ENCODE measurements at places on chromosomes 6 and 20. TPM values are rescaled to one million over a fixed set of nuclear protein-coding genes. Genes with fewer than 3 reads are reported as not detected.

GRCh38 chr6:13141387-13141786 is 186.9 kb downstream of the TBC1D7 start:
- H3K4me1 ChIP-seq, result peaks cover 30% of the 10 kb centered on the region
- H3K27me3 ChIP-seq, result no peaks in the 10 kb centered on the region
- H3K27ac ChIP-seq, result no peak overlapping the region
- DNase-seq, result no peak

GRCh38 chr6:31385041-31385440 is 18.4 kb upstream of the MICA start:
- no peaks in the 10 kb centered on the region for H3K27me3 ChIP-seq
- H3K36me3 ChIP-seq, result no peaks in the 10 kb centered on the region
- no peak overlapping the region for H3K27ac ChIP-seq
- no peaks in the 10 kb centered on the region for H3K4me1 ChIP-seq
- no peak for DNase-seq
- H3K4me3 ChIP-seq, result no peak overlapping the region

GRCh38 chr6:167467282-167467681 is 142.4 kb downstream of the TTLL2 start:
- no peaks in the 10 kb centered on the region for H3K4me1 ChIP-seq
- no peaks in the 10 kb centered on the region for H3K36me3 ChIP-seq
- no peak overlapping the region for H3K27ac ChIP-seq

DNA sequence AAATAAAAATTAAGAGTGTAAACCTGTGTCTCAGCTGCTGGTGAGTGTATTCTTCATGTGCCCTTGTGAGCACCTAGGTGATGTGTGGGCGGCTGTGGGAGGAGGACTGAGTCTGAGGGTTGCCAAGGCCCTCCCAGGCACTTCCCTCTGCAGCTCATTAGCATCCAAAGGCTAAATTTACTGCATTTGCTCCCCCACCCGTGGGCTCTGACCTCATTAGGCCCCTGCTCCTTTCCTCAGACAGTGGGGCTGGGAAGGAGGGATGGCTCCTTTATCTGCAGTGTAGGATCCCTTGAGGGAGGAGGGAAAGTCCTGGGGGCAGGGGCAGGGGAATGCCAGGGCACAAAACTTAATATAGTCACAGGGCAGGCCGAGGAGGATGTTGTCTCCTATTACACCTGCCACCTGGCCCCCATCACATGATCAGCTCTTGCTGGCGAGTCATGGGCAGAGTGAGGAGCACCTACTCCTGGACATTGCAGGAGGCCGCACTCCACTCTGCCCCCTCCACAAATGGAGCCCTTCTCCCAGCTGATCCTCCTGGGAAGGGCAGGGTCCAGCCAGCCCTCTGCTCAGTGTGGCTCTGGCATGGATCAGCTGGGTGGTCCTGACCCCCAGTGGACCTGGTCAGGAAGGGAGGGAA is 133.2 kb downstream of the MRPL14 start:
- no peaks in the 10 kb centered on the region for H3K36me3 ChIP-seq
- no peaks in the 10 kb centered on the region for H3K27me3 ChIP-seq
- peaks cover 62% of the 10 kb centered on the region for H3K4me1 ChIP-seq
- peak; percentile 42 for DNase-seq
- no peak overlapping the region for H3K4me3 ChIP-seq

DNA sequence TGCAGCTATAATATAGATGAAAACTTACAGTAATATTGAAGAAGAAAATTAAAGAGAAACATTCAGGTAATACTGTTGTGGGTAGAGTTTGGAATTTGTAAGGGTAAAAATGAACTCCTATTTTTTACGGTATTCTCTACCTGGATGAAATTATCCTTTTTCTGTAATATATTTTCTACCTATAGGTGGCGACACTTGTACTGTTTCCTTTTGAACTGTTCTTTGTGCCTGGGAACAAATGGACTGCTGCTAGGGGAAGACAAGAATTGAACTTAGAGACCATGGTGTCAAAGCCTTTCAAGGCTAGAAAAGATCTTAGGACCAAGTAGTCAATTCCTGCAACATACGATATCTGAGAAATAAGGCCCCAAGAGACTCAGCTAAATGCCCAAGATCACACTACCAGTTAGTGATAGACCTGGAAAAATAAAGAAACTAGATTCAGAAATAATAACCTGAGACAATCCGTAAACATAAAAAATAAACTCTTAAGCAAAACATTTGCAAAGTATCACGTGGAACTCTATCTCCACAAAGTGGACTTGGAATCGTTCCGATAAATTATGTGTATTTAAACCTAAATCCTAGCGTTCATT is 383.8 kb downstream of the TFAP2A start:
- H3K27me3 ChIP-seq, result no peaks in the 10 kb centered on the region
- H3K36me3 ChIP-seq, result no peaks in the 10 kb centered on the region
- H3K4me3 ChIP-seq, result no peak overlapping the region
- DNase-seq, result no peak

DNA sequence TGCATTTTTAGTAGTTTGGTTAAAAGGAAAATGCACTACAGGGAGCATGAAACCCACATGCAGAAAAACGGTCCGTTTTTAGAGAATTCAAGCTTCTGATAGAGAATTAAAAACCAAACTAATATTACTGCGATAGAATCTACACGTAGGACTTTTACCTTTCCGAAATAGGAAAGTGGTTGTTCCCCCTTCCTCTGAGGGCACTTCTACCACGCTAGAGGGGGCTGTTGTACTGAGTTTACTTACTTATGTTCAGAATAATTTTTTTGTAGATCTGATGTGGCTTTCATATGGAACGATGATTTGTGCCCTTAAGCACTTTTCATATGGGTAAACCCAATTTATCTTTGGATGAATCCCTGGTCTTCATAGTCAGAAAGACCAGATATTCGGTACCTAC is 264.3 kb upstream of the PLN start:
- H3K27me3 ChIP-seq, result no peaks in the 10 kb centered on the region
- H3K27ac ChIP-seq, result no peak overlapping the region
- no peak overlapping the region for H3K4me3 ChIP-seq
- H3K36me3 ChIP-seq, result no peaks in the 10 kb centered on the region

DNA sequence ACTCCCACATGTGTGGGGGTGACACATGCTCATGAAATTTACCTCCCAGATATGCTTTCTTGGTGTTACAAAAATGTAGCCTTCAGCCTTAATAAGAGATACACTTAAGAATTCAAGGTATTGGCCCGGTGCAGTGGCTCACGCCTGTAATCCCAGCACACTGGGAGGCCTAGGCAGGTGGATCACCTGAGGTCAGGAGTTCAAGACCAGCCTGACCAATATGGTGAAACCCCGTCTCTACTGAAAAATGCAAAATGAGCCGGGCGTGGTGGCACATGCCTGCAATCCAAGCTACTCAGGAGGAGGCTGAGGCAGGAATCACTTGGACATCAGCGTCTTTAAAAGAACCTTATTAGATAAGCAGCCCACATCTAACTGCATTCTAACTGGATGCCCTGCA is 614.3 kb upstream of the CDH4 start:
- H3K27ac ChIP-seq, result no peak overlapping the region
- no peak for DNase-seq
- no peaks in the 10 kb centered on the region for H3K27me3 ChIP-seq

DNA sequence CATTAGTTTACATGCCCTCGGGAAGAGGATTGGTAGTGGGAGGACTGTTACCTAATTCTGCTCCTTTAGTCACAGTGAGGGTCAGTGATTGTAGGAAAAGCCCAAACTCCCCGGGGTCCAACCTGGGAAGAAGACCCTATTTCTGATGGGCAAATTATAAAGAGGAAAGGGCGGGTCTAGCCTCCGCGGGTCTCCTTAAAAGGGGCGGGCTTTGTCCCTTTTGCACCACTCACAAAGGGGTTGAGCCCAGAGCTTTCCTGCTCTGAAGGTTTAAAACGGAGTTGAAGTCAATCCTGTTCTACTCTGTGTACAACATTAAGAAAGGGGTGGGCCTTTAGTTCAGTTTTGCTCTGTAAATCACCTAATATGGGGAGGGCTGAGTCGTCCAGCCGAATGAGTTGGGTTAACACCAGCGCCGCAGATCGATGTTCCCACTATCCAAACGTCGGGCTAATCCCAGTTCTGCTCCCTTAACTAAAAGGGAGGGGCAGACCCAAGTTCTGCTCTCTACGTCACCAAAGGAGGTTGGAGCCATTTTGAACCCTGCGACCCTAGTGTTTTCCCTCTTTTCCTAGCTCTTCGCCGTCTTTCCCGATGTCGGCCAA is 920 bp upstream of the RNF5 start:
- H3K4me3 ChIP-seq, result no peak overlapping the region
- DNase-seq, result no peak
- H3K27ac ChIP-seq, result peak overlapping the region; percentile 81
- H3K36me3 ChIP-seq, result no peaks in the 10 kb centered on the region
- H3K27me3 ChIP-seq, result no peaks in the 10 kb centered on the region

DNA sequence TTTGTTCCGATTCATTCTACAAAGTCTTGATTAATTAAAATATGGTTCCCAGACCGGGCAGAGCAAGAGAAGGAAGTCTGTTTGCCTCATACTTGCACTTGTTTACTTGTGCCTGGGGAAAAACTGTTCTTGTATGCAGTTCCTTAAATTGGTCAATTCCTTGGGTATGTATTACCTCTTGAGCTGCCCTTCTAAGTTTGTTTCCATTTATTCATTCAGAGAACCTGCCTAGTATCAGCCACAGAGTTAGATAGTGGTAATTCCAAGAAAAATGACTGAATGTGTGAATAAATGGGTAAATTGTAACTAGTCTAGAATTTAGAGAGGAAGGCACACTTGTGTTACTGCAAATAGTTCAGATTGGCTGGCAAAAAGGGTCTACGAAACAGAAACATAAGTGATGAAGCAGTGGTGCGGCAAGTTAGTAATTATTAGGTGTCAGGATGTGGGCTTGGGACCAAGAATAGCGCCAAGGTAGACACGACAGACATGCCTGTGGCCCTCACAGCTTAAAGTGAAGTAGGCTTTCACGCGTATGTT is 525 bp upstream of the MAK start:
- H3K27me3 ChIP-seq, result no peaks in the 10 kb centered on the region
- peaks cover 21% of the 10 kb centered on the region for H3K4me1 ChIP-seq
- no peak for DNase-seq

DNA sequence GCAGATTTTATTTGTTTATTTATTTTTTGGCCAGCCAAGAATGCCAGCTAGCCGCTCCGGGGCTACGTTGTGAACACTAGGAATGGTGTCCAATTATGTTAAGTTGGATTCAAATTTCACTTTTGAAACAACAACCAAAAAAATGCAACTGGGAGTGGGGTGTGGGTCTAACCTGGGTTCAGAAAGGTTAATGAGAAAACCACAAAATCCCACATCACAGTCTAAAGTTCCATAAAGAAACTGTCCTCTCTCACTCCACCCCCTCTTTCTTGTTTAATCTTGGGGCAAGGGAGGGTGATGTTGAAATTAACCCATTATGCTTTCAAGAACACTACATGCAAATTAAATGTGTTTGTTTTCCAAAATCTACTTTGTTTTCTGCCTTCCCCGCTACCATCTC is 77.2 kb downstream of the LINC00237 start:
- H3K27ac ChIP-seq, result no peak overlapping the region
- no peaks in the 10 kb centered on the region for H3K27me3 ChIP-seq
- H3K4me3 ChIP-seq, result no peak overlapping the region

GRCh38 chr6:47007657-47008396 is 34.3 kb downstream of the ADGRF1 start:
- H3K27me3 ChIP-seq, result no peaks in the 10 kb centered on the region
- no peaks in the 10 kb centered on the region for H3K4me1 ChIP-seq
- H3K27ac ChIP-seq, result no peak overlapping the region
- H3K36me3 ChIP-seq, result no peaks in the 10 kb centered on the region

Gene CCDC170
- 2.1 TPM for total RNA-seq

Gene SLC17A1
- not detected for total RNA-seq

Gene UNC93A
- total RNA-seq, result not detected

Gene PGK2
- total RNA-seq, result not detected

Gene HS3ST5
- total RNA-seq, result 0.26 TPM
